ENCODE measurements at places on chromosomes 4 and X. TPM values are rescaled to one million over a fixed set of nuclear protein-coding genes. Genes with fewer than 3 reads are reported as not detected.

- DNase-seq: no peak
Observed at GRCh38 chrX:77953302-77953701, 16.1 kb downstream of the PGAM4 start.

FOXR2 gene
- total RNA-seq: not detected

GRSF1 gene
- total RNA-seq: 59.5 TPM

PSAPL1 gene
- 0.09 TPM for total RNA-seq
